Kidney (tissue), 22 donors: ENCODE measurements at places on chromosomes 1 and 21. TPM values are rescaled to one million over a fixed set of nuclear protein-coding genes. Genes with fewer than 3 reads are reported as not detected.

SLAMF7 gene
- total RNA-seq = 13.9 TPM

GRCh38 chr1:39575191-39576015, 1.2 kb downstream of the PABPC4 start:
- DNase-seq = peak; percentile 77
- H3K27me3 ChIP-seq = no peaks in the 10 kb centered on the region
- peak overlapping the region; percentile 90 for H3K4me3 ChIP-seq
- H3K36me3 ChIP-seq = peaks cover 22% of the 10 kb centered on the region

GRCh38 chr21:15472108-15473040, 257.4 kb upstream of the USP25 start:
- H3K4me1 ChIP-seq = peaks cover 10% of the 10 kb centered on the region
- H3K4me3 ChIP-seq = no peak overlapping the region
- H3K36me3 ChIP-seq = no peaks in the 10 kb centered on the region

GRCh38 chr1:9901148-9902059, 8.7 kb downstream of the CTNNBIP1 start:
- H3K36me3 ChIP-seq = no peaks in the 10 kb centered on the region
- H3K27me3 ChIP-seq = no peaks in the 10 kb centered on the region
- H3K4me1 ChIP-seq = peaks cover 22% of the 10 kb centered on the region
- peak overlapping the region; percentile 68 for H3K27ac ChIP-seq
- H3K4me3 ChIP-seq = no peak overlapping the region

TMEM240 gene
- 1.9 TPM for total RNA-seq

DNA sequence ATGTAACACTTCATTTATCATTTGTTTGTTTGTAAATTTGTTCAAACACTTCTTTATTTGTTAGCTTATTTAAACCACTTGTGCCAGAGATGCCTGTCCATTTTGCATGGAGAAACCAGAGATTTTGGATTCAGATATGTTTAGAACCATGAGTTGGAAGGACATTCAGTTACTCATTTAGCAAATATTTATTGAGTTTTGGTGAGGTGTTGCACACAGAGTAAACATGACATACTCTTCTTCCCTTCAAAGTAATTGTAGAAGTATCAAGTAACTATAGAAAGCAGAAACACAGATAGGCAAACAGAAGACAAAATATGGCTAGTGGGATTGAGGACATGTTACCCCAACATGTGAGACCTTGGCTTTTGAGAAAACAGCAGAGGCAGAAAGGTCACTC, 136.8 kb upstream of the USP25 start:
- no peak overlapping the region for H3K4me3 ChIP-seq
- H3K27ac ChIP-seq = no peak overlapping the region
- no peaks in the 10 kb centered on the region for H3K4me1 ChIP-seq
- no peak for DNase-seq
- H3K36me3 ChIP-seq = no peaks in the 10 kb centered on the region

DNA sequence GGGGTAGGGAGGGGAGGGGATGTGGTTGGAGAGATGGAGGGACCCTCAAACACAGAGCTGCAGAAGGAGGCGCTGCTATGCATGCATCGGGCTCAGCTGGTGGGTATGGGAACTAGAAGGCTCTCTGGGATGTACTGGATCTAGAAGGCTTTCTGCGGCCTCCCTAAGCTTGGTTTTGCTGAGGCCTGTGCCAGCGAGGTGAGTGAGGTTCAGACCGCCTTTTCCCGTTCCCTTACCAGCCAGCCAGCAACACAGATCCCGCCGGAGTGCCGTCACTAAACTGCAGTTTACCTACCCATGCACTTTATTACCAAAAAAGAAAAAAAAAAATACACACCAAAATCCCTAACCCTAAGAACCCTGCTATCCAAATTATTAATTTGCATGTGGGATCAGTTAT, 180.2 kb downstream of the PRDM16 start:
- no peak overlapping the region for H3K4me3 ChIP-seq
- no peak overlapping the region for H3K27ac ChIP-seq
- no peaks in the 10 kb centered on the region for H3K36me3 ChIP-seq

VHLL gene
- total RNA-seq = not detected

GRCh38 chr21:28893687-28894086, 99.0 kb downstream of the LTN1 start:
- H3K27me3 ChIP-seq = no peaks in the 10 kb centered on the region
- no peak for DNase-seq
- no peak overlapping the region for H3K4me3 ChIP-seq
- H3K27ac ChIP-seq = no peak overlapping the region
- H3K4me1 ChIP-seq = no peaks in the 10 kb centered on the region
- no peaks in the 10 kb centered on the region for H3K36me3 ChIP-seq

DNA sequence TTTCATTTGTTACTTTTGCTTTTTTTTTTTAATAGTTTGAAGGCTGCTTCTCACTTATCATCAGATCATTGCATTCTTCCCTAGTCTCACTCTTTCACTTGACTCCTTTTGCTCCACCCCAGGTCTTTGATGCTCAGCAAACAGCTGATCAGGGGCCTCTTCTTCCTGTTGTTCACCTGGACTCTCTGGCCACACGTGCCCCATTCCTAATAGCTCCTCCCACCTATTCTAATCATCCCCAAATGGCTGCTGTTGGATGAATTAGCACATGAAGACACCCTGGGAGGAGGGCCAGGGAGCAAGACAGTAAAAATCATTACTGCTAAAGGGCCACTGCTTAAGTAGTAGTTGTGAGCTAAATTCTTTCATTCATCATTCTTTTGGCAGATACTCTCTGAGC, 119.5 kb downstream of the MAB21L3 start:
- no peaks in the 10 kb centered on the region for H3K27me3 ChIP-seq
- H3K36me3 ChIP-seq = no peaks in the 10 kb centered on the region
- no peak for DNase-seq
- no peak overlapping the region for H3K4me3 ChIP-seq
- H3K4me1 ChIP-seq = no peaks in the 10 kb centered on the region
- no peak overlapping the region for H3K27ac ChIP-seq

PGBD5 gene
- 3.7 TPM for total RNA-seq

DNA sequence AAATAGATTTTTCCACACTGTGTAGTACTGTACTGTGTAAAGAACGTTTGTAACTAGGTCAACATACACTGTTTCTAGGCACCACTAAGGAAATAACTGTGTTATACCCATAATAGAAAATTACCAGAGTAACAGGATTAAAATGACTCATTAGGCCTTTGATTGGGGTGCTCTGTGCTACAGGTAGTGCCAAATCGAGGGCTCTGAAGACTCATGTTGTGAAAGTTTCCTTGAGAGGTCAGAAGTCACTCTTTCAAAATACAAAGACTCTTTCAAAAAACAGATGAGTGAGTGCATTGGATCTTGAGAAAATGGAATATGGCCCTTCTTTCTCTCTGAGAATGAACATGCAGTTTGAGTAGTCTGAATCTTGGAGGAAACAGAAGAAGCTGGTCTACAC, 143.0 kb downstream of the MRPL39 start:
- no peak overlapping the region for H3K4me3 ChIP-seq
- no peaks in the 10 kb centered on the region for H3K27me3 ChIP-seq
- DNase-seq = no peak
- H3K27ac ChIP-seq = no peak overlapping the region
- no peaks in the 10 kb centered on the region for H3K4me1 ChIP-seq

C1orf94 gene
- not detected for total RNA-seq

GRCh38 chr1:119276558-119276957, 92.0 kb upstream of the HAO2 start:
- H3K4me1 ChIP-seq = no peaks in the 10 kb centered on the region
- no peaks in the 10 kb centered on the region for H3K36me3 ChIP-seq
- H3K4me3 ChIP-seq = no peak overlapping the region

NDUFV3 gene
- 29.6 TPM for total RNA-seq

DNA sequence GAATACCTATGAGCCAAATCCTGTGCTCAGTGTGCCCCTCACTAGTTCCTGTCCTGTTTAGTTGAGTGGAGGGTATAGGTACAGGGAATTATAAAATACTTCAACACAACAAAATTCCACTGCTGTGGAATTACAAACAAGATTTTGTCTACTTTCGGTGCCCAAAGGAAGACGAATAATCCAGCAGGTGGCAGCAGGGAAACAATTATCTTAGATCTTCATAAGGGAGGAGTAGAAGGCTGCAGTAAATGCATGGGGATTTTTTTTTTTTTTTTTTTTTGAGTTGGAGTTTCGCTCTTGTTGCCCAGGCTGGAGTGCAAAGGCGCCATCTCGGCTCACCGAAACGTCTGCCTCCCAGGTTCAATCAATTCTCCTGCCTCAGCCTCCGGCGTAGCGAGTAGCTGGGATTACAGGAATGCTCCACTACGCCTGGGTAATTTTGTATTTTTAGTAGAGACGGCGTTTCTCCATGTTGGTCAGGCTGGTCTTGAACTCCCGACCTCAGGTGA, 2.0 kb upstream of the PIP5K1A start:
- peak overlapping the region; percentile 60 for H3K27ac ChIP-seq
- peak overlapping the region; percentile 23 for H3K4me3 ChIP-seq
- peak; percentile 95 for DNase-seq

GRCh38 chr1:110055493-110056284, 14.8 kb downstream of the ALX3 start:
- H3K4me1 ChIP-seq = peaks cover 7% of the 10 kb centered on the region
- H3K27me3 ChIP-seq = no peaks in the 10 kb centered on the region
- no peak overlapping the region for H3K27ac ChIP-seq
- H3K4me3 ChIP-seq = no peak overlapping the region
- peaks cover 44% of the 10 kb centered on the region for H3K36me3 ChIP-seq

DNA sequence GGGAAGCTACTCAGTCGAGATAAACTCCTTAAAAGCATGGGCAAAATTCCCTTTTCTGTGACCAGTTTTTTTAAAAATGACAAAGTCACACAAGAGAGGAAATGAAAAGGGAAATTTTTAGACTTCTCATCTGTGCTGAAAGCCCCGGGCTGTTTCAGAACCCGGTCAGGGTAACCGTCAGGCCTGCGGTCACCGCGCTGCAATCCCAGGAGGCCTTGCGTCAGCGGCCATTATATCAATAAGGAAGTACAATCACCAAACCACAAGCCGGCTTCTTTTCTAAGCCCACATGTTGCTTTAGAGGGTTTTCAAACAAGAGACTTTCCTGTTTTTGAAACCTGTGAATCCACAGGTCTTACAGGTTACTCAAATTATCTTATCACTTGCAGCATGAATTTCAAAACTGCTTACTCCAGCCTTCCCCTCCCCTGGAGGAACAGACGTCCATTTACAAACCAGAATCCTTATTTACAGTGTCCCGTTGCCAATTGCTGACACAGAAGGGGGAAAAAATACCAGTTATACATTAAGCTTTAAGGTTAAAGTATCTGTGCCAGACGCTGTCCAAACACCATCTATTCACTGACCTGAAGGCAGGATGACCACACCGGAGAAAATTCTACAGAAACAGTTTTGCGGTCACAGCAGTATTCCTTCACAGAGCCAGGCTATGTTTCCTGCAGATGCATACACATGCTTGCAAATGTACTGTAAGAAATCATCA, 165.3 kb downstream of the TOMM20 start:
- H3K36me3 ChIP-seq = no peaks in the 10 kb centered on the region
- DNase-seq = peak; percentile 40
- H3K4me1 ChIP-seq = peaks cover 55% of the 10 kb centered on the region
- no peak overlapping the region for H3K4me3 ChIP-seq
- no peaks in the 10 kb centered on the region for H3K27me3 ChIP-seq
- peak overlapping the region; percentile 86 for H3K27ac ChIP-seq

GRCh38 chr1:21325231-21325718, 35.0 kb upstream of the ECE1 start:
- H3K27ac ChIP-seq = peak overlapping the region; percentile 80
- no peaks in the 10 kb centered on the region for H3K36me3 ChIP-seq
- no peak for DNase-seq
- peaks cover 26% of the 10 kb centered on the region for H3K4me1 ChIP-seq

AQP10 gene
- not detected for total RNA-seq

DNA sequence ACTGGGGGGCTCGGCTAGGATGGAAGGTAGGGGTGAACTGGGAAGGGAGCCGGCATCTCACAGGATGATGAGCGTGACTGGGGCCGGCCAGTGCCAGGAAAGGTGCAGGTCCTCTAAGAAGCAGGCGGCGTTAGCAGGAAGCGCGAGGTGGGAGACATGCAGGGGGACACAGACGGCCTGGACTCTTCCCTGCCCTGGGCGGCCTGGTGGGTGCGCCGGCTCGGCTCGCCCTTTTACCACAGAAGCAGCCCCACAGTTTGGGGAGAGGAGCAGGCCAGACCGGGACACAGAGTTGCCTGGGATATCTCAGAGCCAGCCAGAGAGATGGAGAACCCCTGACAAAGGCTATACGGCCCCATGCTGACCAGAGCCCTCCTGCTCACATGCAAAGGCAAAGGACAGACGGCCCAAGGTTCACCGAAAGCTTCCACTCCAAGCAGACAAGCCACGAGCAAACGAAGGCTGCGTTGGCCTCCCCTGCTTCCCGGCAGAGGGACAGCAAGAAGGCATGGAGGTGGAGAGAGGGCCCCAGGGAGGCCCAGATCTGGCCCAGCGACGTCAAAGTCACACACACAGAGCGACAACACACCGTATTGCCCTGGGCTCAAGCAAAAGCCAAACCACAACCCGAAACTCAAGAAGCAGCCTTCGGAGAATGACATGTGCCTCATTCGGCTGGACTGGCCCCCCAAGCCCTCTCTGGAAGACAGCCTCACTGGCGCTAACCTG, 14.9 kb upstream of the ALDH4A1 start:
- no peak for DNase-seq
- no peaks in the 10 kb centered on the region for H3K27me3 ChIP-seq
- no peak overlapping the region for H3K27ac ChIP-seq

NIPAL3 gene
- total RNA-seq = 46.4 TPM

GRCh38 chr21:34112316-34113033, 39.1 kb downstream of the MRPS6 start:
- DNase-seq = no peak
- H3K4me1 ChIP-seq = no peaks in the 10 kb centered on the region
- no peak overlapping the region for H3K4me3 ChIP-seq

DNA sequence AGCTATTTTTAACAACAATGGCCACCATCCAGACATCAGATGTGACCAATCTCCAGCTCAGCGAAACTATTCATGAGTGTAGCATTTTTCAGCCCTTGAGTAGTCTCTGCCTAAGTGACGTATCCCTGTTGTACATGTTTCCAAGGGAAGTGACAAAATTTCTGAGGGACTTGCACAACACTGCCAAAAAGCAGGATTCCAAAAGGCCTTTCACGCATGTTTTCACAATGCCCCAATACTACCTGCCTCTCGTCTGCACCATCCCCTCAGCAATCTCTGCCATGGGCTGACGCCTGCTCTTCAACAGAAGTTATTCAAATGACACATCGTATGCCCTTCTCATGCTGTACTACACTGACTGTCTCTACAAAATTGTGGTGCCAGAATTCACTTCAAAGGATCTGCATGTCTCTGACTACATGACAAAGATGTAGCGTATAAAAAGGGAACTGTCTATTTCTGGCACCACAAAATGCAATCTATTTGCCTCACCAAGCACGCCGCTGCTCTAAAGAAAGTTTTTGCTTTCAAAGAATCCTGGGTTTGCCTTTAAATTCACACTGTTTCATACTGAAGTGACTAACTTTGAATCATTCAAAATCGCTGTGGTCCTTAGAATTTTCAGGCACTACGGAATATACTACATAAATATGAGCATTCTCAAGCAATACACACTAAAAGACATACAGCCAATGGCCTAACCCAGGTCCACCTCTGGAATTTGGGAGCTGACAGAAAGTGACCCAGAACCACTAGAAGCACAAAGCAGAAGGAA, 32.9 kb downstream of the JAK1 start:
- no peaks in the 10 kb centered on the region for H3K36me3 ChIP-seq
- H3K4me3 ChIP-seq = no peak overlapping the region
- DNase-seq = peak; percentile 50
- H3K27me3 ChIP-seq = no peaks in the 10 kb centered on the region
- H3K27ac ChIP-seq = no peak overlapping the region

GRCh38 chr1:191065771-191066170, 588.1 kb upstream of the BRINP3 start:
- no peak overlapping the region for H3K27ac ChIP-seq
- no peak for DNase-seq
- H3K4me3 ChIP-seq = no peak overlapping the region
- H3K36me3 ChIP-seq = no peaks in the 10 kb centered on the region
- H3K27me3 ChIP-seq = no peaks in the 10 kb centered on the region
